ENCODE measurements at places on chromosomes 7 and 10.

DNA sequence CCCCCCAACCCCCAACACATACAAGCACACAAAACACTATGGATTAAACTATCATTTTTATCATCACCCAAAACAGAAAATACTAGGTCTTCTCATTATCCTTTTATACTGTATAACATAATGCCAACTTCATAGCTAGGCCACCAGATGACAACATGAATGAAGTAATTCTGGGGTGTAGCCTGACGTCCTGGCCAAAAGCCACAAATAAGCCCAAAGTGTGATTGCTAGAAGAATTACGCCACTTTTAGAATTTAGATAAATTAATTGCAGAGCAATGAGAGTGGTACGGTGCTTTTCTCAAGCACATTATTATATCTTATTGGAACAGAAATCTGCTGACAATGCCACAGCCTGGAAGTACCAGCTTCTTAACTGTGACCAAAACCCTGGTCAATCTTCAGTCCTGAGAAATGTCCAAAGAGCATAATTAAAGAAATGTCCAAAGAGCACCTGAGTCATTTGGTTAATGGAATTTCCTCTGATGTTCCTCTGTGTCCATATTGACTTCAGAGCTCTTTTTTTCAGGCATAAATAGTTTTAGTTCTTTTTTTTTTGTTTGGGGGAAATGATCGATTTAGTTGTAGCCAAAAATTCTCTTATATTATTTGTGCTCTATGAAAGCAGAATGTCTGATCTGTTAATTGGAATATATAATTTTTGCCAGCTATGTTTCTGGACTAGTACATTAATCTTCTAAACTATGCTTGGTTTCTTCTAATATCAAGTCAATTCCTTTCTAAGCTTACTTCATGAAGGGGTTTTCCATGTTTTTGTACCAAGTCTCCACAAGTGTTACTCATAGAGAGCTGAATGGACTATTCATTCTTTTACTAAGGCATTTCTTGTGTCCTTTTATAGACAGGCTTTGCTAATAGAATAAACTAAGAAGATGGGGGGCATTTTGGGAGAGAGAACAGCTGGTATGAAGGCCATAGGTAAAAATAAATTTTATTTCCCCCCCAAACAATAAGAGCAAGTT, 233.4 kb upstream of the SLC26A5 start:
- DNase-seq, result no peak

DNA sequence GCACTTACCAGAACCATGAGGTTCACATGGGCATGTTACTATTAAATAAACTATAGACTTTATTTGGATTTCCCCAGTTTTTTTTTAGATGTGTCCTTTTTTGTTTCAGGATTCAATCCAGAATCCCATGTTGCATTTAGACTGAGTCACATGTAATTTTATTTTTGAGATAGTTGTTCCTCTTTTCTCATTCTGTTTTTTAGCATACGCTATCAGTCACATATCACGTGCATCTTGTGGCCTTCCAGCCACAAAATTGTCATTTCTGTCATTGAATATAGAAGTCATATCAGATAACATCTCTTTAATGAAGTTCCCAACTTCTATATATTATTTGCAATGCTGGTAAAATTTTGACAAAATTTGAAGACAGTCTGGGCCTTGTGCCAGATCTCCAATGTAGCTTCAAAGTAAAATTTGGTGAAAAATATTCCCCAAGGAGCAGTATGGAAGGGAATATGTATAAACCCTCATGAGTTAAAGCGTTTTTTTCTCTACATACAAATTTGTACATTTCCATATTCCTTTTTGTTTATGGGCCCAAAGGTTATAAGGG, 132.3 kb upstream of the MKI67 start:
- DNase-seq, result no peak

DNA sequence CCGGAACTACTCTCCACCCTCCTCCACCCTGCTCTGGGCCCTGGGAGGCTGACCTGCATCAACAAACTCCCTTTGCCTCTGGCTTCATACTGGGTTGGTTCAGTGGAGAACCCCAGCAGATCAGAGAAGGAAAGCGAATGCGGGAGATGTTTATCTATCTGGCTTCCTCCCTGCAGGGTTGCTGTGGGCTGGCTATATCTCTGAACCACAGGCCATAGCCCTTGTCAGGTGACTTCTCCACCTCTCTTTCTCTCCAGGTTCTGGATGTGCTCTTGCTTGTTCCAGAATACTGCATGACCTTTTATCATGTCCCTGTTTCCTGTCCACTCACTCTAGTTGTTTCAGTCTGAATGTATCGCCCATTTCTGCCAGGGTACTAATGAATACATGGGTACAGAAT, 51.7 kb upstream of the IFRD1 start:
- DNase-seq, result no peak

- DNase-seq, result no peak
Observed at GRCh38 chr7:96331775-96332174, 9.9 kb upstream of the SLC25A13 start.

DNA sequence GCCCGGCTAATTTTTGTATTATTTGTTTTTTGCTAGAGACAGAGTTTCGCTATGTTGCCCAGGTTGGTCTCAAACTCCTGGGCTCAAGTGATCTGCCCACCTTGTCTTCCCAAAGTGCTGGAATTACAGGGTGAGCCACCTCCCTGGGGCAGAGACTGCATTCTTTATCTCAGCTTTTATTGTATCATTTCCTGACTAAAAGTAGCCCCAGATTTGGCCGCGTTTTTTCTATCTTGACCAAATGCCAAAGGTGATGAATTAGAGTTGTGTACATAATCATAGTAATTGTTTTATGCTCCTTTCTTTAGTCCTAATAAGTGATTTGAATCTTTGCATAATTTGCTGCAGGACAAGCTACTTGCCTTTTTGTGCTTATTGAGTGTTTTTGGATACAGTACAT, 3.1 kb upstream of the SMNDC1 start:
- DNase-seq, result no peak

GRCh38 chr7:90817846-90818245, 221.7 kb downstream of the CDK14 start:
- DNase-seq, result no peak

DNA sequence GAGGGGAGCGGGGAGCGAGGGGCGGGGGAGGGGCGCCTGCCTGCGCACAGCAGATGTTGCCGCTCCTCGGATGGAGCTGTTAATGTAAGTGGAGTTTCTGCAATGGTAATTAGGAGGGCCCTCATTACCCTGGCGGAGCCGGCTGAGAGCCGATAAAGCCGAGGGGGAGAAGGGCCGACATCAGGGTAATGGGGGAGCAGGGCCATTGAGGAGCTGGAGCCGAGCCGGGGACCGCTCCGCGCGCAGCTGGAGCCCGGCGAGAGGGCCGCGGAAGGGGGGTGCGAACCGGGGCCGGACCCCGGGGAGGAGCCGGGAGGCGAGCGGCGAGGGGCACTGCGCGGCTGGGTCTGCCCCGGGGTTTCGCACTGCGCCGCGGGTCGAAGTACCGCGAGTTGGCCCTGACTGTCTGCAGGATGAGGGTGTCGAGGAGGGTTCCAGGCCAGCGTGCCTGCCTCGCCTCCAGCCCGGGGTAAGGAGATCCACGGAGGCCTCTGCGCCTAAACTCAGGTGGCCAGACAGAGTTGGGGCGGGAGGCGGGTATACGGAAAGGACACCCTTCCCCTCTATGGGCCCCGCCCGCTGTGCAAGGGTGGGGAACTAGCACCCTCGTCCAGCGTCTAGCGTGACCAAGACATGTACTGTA, 55.0 kb upstream of the LBX1 start:
- no peak for DNase-seq

DNA sequence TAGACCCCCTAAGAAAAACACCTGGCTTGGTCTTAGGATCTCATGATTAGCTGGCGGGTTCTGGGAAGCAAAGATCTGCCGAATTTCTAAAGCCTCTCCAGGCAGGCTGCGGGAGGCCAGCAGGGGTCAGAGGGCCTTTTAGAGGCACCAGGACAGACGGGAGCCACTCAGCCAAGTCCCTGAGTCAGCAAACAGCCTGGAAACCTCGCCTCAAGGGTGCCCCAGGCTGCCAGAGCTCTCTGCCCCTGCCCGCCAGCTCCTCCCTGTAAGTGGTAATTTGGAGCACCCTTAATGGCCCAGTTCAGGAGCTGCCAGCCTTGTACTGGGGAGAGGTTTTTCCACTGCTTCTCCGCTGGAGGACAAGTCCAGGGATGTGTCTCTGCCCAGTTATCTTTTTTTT, 88.7 kb downstream of the HIP1 start:
- DNase-seq, result no peak

DNA sequence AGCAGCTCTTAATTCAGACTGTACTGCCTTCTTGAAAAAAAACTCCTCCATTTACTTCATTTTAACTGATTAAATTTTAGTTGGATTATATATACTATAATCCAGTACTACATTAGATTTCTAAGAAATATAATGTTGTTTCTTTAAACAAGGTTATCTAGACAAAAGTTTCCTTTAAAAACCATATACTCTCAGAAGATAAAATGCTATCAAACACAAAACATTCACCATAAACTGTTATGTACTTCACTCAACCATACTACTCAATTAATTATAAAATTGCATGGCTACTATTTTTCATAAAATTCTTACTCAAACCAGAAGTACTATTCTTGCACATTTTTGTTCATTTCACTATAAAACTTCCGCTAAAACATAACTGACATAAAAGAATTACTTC, 12.7 kb downstream of the GPR22 start:
- no peak for DNase-seq

DNA sequence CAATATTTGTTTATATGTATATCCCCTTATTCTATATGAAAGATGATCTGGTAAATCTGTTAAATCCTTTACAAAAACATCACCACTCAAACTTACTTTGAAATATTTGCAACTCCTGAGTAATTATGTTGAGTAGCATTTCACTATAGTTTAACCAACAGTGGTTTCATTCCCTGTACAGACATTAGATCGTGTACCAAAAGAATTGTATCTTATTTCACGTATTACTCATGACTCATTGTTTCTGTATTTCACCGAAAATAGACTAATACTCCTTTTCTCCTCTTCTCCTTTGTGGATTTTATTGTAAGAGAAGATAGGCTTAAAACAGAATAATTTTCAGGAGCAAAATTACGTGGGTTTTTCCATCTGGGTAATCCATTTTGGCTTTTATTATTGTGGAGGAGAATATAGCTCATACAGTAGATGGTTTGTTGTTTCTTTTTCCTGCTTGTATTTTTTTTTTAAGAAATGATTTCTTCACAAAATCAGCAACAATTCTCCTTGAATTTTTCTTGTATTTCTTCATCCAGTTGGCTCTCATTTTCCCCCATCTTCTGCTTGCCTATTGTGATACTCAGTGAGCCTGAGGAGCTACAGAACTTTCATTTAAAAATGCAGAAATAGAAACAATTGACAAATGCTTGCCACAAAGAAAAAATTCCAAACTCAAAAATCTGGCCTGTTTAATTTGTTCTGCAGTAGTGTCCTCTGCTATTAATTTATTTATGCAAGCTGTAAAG, 90.6 kb upstream of the OIT3 start:
- DNase-seq, result no peak

DNA sequence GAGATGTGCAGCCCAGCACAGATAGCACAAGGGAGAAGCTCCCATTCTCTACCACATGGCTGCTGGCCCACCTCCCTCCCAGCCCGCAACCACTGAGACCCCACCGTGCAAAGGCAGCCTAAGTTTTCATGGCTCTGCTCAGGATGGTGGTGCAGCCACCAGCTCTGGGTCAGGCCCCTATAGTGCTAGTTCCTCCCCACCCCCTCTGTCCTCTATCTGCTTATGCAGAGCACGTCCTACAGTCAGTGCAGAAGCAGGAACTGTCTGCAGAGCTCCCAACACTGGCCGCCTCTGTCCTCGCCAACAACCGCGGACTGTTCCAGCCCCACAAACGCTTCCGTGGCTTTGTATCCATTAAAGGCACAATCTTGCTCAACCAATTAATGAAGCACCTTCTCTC, 278.9 kb downstream of the GRID1 start:
- no peak for DNase-seq

GRCh38 chr10:62076891-62077290, 175.4 kb downstream of the ARID5B start:
- no peak for DNase-seq

GRCh38 chr7:50807026-50807730, 24.5 kb upstream of the GRB10 start:
- DNase-seq, result no peak

DNA sequence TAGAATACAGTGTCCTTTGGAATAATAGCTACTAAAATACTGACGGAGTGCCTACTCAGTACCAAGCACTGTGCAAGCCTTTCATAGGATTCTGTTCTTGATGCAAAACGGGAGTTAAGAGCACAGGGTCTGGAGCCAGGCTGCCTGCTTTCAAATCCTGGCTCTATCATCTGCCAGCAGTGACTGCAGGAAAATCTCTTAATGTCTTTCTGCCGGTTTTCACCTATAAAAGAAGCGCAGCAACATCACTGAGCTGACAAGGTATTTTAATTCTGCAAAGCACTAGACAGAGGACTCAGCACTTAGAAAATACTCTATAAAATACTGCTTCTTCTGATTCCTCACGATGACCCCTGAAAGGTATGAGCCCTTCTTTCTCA, 659 bp downstream of the FIGNL1 start:
- DNase-seq, result no peak

DNA sequence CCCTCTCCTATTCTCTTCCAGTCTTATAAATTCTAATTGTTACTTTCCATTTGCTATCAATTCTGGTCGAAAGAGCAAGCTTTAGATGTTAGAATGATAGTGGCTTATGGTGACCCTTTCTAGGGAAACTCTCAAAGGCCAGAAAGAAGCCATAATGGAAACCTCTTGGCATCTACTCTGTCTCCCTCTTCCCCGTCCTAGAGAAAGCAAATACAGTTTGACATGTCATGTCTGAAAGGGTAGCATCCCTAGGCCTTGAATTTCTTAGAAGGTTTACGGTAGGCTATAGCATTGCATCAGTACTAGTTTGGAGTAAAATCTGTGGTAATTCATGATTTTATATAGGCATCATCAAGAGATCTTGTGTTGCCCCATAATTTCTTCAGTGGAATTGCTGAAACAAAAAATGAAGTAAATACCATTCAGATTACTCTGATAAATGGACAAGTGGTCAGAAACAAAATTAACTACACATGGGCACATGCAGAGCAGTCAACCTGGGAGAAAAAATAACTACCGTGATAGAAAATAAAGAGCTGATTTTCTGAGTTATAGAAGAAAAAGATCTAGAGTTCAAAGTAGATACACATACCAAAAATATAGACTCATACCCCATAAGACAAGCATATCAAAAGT, 4.4 kb downstream of the PRKAR2B start:
- no peak for DNase-seq

DNA sequence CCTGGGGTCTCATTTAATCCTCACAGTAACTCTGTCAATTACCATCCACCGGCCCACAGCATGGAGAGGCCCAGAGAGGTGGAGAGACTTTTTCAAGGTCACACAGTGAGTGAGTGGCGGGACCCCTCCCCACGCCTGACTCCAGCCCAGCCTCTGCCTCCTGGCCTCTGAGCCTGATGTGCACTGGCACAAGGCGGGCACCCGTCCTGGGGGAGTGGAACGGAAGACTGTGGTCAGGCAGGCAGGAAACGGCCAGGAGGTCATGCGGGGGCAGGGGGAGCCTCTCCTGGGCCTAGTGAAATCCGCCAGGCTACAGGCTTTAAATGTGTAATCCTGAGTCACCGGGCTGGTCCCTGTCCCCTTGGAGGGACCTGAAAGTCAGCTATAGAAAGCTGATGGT, 32.2 kb downstream of the ZCCHC24 start:
- DNase-seq, result no peak

All from memory B cell (primary cell).